ENCODE measurements at places on chromosomes 2 and 18.
A peak's percentile ranks its signal among the peaks of the same experiment; 100 is the strongest.

- no peak for DNase-seq
These were observed 143.3 kb downstream of the HDAC4 start for GRCh38 chr2:239257511-239257937.

DNA sequence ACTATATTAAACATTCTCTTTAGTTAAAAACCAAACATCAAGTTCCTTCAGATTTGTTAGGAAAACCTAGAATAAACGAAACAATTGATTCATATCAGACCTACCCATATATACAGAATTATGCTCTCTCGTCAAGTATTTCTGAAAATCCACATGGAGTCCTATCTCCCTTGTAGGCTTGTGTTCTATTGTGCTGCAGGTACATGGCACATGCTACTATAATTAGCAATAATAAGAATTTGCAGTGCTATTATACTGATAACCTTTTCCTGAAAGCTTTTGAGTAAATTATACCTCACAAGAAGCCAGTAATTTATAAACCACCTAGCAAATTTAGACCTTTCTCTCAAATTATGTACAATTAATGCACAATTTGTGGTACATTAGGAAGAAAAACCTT, 158.6 kb upstream of the STK17B start:
- DNase-seq, result no peak

- no peak for DNase-seq
These were observed 23.9 kb downstream of the DOK1 start for GRCh38 chr2:74578408-74578807.

- DNase-seq, result no peak
These were observed 62.7 kb upstream of the GALNT5 start for GRCh38 chr2:157194844-157195243.

DNA sequence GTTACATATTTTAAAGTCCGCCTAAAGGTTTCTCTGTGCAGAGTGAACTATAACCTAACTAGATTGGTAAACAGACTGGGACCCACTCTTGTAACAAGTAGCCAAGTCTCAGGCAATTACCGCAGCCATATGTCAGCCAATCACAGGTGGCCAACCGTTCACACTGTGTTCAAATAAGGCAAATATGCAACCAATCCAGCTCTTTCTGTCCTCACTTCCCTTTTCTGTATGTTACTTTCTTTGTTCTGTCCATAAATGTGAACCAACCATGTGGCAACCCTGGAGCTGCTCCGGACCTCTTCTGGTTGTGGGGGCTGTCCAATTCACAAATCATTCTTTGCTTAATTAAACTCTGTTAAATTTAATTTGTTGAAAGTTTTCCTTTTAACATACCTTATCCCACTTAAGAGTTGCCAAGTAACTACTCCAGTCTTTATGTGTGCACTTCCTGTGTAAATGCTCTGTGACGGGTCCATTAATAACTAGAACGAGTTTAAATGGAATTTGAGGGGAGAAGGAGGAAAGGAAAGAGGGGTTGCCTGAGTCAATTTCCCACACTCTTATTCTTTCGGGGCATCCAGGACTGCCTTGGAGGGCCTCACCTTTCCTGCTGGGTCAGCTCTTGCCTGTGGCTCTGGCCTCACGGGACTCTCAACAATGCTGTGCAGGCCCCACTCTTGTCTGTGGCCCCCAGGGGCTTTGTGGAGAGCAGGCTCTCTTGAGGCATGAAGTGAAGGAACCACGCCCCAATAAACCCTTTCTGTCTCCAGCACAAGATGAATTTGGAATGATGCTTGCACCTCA, 6.6 kb upstream of the RPL37A start:
- no peak for DNase-seq

- no peak for DNase-seq
These were observed 38.9 kb upstream of the GREB1L start for GRCh38 chr18:21203126-21203525.

- no peak for DNase-seq
These were observed 1102.8 kb upstream of the KLHL29 start for GRCh38 chr2:22282220-22282619.

DNA sequence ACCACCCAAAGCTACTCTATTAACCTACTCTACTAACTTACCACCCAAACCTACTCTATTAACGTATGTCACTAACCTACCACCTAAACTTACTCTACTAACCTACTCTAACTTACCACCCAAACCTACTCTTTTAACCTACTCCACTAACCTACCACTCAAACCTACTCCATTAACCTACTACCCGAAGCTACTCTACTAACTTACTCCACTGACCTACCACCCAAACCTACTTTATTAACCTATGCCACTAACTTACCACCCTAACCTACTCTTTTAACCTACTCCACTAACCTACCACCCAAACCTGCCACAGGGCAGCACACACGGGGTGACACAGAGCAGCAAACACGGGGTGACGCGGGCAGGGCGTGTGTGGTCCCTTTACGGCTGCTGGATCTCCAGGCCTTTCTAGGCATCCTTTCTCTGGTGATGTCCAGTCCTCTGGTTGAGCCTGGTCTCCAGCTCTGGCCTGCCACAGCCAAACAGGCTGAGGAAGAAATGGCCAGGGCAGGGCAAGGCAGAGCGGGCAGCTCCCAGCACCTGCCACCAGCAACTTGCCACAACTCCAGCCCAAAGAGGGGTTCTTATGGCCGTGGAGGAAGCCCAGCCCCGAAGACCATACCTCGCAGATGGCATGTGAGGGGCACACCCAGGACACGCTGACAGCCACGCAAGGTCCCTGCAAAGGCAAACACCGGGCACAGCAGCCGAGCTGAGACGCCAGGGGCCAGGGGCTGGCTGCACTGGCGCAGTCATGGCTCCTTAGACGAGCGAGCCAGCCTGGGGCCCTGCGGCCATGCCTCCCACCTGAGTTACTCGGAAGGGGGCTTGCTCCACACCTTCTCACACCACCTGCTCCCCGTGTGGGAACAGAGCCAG, 25.7 kb downstream of the PXDN start:
- no peak for DNase-seq

GRCh38 chr18:5709476-5710095, 165.8 kb upstream of the EPB41L3 start:
- DNase-seq, result no peak

- DNase-seq, result no peak
These were observed 205.5 kb downstream of the BCL2 start for GRCh38 chr18:63113899-63114565.

DNA sequence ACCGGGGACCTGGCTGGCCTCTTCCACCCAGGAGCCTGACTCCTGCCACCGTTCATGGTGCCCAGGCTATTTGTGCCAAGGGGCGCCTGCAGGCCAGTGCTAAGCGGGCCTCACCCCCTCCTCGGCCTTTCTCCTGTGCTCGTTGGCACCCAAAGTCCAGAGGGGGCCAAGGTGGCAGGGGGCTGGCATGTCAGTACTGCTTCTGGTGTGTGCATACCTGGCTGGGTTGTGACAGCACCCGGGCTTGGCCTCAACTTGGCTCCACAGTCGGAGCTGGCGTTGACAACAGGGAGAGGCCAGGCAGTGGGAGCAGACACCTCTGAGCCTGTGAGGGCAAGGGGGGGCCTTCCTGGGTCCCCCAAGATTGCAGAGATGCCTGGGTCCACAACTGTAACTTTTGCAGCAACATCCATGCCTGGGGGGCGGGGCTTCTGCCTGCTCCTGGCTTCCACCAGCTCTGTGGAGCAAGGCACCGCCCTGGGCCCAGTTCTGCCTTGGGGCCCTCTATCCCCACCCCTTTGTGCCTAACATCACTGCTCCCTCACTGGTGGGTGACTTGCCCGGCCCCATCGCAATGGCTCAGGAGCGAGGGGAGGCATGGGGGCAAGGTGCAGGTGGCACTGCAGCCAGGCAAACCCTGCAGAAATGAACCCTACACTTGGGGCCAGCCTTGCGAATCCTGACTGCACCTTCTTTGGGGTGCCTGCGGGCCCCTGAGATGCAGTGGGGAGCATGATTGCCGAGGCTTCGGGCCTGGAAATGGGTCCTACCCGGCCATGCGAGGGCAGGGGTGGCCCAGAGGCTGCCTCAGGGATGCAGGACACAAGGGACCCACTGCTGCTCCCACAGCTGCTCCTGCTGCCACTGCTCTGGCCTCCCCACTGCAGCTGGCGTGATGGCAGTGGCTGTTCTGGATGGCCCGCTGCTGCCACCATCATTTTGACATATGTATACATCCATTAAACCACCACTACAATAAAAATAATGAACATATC, 35.9 kb downstream of the PTPN4 start:
- DNase-seq, result no peak

DNA sequence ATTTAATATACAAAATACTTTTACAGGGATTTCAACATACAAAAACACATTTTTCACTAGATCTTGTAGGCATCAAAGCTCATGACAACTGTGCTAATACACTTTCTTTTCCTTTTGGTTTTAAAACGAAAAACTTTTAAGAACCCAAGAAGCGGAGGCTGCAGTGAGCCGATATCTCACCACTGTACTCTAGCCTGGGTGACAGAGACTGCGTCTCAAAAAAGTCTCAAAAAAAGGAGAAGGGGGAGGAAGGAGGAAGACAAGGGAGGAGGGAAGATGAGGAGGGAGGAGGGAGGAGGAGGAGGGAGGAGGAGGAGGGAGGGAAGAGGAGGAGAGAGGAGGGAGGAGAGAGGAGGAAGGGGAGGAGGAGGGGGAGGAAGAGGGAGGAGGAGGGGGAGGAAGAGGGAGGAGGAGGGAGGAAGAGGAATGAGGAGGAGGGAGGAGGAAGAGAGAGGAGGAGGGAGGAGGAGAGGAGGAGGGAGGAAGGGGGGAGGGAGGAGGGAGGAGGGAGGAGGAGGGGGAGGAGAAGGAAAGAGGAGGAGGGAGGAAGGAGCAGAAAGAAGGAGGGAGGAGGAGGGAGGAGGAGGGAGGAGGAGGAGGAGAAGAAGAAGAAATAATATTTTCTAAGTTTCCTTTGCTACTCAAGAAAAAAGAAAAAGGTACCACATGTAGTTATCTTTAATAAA, 13.8 kb downstream of the ROCK2 start:
- DNase-seq, result no peak

DNA sequence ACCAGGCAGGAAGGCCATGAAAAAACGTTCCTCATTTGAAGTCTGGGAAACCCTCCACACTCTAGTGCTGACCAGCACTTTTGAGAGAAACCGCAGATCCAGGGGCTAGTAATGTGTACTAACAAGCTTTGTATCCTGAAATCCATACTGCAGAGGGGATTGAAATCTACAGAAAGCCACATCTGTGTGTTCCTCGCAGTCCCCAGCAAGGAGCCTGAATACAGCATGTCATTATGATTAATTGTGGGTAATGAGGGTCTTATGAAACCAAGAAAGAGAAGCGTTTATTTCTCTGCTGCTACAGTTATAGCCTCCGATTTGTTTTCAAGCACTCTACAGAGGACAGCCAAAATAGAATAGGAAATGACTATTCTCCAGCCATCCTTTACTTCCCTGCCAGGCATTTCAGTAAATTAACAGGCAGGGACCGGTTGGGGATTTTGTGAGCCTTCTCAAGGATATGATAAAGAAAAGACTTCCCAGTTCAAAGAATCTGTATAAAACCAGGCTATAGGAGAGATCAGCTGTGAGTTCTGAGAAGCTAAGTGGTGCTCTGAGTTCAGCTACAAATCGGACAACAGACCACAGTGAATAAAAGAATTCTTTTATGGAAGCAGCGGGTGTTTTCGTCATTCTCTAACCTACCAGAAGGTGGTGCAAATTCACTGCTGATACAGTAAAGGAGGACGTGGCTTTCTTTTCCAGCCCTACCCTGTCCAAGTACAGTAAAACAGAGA, 133.4 kb downstream of the INSIG2 start:
- DNase-seq, result peak; percentile 54

GRCh38 chr2:11090187-11090586, 65.1 kb upstream of the SLC66A3 start:
- no peak for DNase-seq

GRCh38 chr18:54801374-54801773, 26.9 kb upstream of the RAB27B start:
- no peak for DNase-seq
